ENCODE measurements at places on chromosomes 12 and 14. TPM values are rescaled to one million over a fixed set of nuclear protein-coding genes. Genes with fewer than 3 reads are reported as not detected.
A peak's percentile ranks its signal among the peaks of the same experiment; 100 is the strongest.

HSPB8 gene
- not detected for total RNA-seq

PLEKHG3 gene
- 17.1 TPM for total RNA-seq

KRT76 gene
- not detected for total RNA-seq

FZD10 gene
- total RNA-seq: not detected

GYS2 gene
- total RNA-seq: not detected

RTL1 gene
- total RNA-seq: not detected

BAZ1A gene
- total RNA-seq: 93.6 TPM

DNA sequence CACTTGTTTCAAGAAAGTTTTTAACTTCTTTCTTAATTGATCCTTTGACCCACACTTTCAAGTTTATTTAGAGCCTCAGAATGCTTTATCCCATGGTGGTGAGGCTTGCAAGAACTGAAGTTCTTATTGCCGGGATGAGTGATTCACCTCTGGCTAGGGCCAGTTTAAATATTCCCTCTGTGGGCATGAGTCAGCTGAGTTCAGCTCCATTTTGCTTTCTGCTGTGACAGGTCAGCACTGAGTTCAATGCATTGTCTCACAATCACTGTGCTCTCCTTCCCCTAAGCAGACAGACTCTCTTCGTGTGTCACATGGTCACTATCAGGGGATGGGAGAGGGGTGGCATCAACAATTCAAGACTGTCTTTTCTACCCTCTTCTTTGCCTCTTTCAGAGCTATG lies 514.6 kb upstream of the FBXO33 start:
- H3K4me1 ChIP-seq: no peaks in the 10 kb centered on the region
- no peak for DNase-seq
- H3K27ac ChIP-seq: no peak overlapping the region
- H3K36me3 ChIP-seq: no peaks in the 10 kb centered on the region

GRCh38 chr14:95098984-95099599 lies 58.2 kb downstream of the DICER1 start:
- H3K27ac ChIP-seq: peak overlapping the region; percentile 57
- H3K4me1 ChIP-seq: peaks cover 17% of the 10 kb centered on the region
- H3K27me3 ChIP-seq: no peaks in the 10 kb centered on the region
- peaks cover 30% of the 10 kb centered on the region for H3K36me3 ChIP-seq
- no peak for DNase-seq

DNA sequence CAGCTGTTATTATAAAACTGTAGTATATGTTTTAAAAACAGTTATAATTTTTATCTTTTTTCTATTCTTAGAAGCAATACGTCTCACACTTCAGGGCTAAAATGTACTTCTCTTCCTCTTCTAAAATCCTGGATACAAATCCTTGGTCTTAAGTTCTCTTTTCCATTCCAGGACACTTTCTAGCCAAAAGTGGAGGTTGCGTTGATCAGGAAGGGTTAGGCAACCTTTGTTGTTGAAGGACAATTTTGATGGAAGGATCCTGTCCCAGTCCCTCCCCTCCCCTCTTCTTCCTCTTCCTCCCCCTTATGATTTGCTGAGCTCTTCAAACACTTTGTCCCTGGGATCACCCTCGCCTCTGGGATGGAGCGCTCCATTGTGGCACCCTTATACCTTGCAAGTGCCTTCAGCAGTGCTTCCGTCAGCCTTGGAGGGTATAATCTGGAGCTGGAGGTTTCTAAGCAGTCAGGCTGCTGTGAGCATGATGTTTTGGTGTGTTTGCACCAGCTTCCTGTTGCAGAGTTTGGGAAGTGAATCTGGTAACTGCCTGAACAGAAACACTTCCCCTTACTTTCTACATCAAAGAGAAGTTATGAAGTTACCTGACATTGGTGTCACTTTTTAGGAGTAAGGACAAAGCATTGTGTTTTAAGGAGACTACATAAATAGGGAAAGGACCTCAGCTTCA lies 87.4 kb upstream of the SLC38A2 start:
- no peaks in the 10 kb centered on the region for H3K27me3 ChIP-seq
- H3K36me3 ChIP-seq: no peaks in the 10 kb centered on the region
- peak overlapping the region; percentile 97 for H3K27ac ChIP-seq
- H3K4me1 ChIP-seq: peaks cover 51% of the 10 kb centered on the region

- H3K4me3 ChIP-seq: no peak overlapping the region
- no peaks in the 10 kb centered on the region for H3K36me3 ChIP-seq
- no peaks in the 10 kb centered on the region for H3K27me3 ChIP-seq
- H3K27ac ChIP-seq: no peak overlapping the region
These were observed 519.8 kb upstream of the FLRT2 start for GRCh38 chr14:85010186-85010585.

GRCh38 chr14:94465042-94465441 lies 11.0 kb downstream of the SERPINA9 start:
- H3K4me3 ChIP-seq: no peak overlapping the region
- H3K27me3 ChIP-seq: peaks cover 11% of the 10 kb centered on the region
- H3K4me1 ChIP-seq: no peaks in the 10 kb centered on the region
- DNase-seq: no peak
- H3K27ac ChIP-seq: no peak overlapping the region
- no peaks in the 10 kb centered on the region for H3K36me3 ChIP-seq

DNA sequence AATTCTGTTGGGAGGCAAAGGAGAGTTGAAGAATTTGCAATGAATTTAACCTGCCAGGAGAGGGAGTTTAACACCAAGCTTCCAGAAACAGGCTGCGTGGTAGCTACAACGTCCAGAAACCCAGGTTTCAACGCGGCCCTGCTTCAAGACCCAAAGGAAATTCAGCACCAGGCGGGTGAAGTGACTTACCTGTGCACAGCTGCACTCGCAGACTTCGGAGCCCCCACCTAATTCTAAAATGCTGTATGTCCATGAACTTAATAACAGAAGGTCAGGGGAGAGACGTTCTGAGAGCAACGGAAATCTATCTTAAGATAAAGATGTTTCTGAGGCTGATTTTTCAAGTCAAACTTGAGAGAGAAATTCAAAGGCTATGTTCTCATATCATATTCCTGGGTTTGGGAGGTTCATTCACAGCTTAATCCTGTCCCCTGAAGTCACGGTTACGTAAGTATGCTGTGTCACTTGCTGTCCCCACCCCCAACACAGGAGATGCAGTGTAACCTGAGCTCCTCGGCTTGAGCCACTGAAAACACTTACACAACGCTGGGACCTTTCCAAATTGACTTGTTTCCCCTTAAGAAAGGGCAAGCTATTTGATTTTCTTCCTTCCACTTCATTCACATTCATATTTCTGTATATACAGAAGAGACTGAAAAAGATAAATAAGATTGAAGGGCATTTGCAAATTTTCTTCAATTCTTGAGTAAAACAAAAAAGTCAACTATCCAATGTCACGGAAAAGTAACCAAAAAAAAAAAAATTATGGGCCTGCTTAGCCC lies 22.7 kb downstream of the CLIP1 start:
- H3K27ac ChIP-seq: peak overlapping the region; percentile 50
- H3K4me3 ChIP-seq: peak overlapping the region; percentile 48
- H3K27me3 ChIP-seq: no peaks in the 10 kb centered on the region
- H3K36me3 ChIP-seq: no peaks in the 10 kb centered on the region
- H3K4me1 ChIP-seq: peaks cover 27% of the 10 kb centered on the region

Measured in natural killer cell treated with Interleukin-12 subunit alpha and Interleukin-12 subunit beta and Interleukin-15 and Interleukin-18, amount 100 ng/mL, for 72 hours (primary cell).